Naive thymus-derived CD4-positive, alpha-beta T cell (primary cell): ENCODE measurements at places on chromosomes 6 and 20. TPM values are rescaled to one million over a fixed set of nuclear protein-coding genes. Genes with fewer than 3 reads are reported as not detected.

- H3K27ac ChIP-seq = peak overlapping the region; percentile 97
- peak overlapping the region; percentile 65 for H3K4me3 ChIP-seq
- H3K36me3 ChIP-seq = peaks cover 6% of the 10 kb centered on the region
- DNase-seq = peak; percentile 61
- H3K4me1 ChIP-seq = peaks cover 23% of the 10 kb centered on the region
- peaks cover 3% of the 10 kb centered on the region for H3K27me3 ChIP-seq
Observed at GRCh38 chr20:52974179-52974594, 2.0 kb downstream of the TSHZ2 start.

Gene SLC18B1
- 16.0 TPM for total RNA-seq

DNA sequence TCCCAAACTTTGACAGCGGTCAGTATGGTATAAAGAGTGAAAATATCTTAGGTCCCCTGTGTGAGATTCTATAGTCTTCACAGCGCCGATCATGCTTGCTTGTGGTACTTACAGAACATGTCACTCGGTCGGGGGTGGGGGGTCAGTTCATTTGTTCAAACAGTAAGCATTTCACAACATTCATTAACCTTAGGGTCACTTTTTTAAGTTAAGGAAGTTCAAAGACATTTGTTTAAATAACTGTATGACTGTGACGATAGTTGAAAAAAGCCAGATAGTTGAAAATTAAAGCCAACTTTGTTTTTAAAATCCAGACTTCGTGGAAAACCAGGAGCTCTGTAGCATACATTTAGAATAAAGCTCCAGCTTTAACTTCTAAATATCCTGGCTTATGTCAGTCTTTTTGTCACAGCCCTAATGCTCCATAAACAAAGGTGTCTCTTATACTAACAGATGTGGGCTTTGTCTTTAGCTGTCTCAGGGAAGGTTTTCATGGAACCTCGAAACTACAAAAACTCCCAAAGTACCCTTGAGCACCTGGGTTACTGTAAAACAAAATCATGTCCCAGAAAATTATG lies 57.9 kb upstream of the PHACTR2 start:
- H3K4me3 ChIP-seq = no peak overlapping the region
- H3K4me1 ChIP-seq = no peaks in the 10 kb centered on the region
- no peaks in the 10 kb centered on the region for H3K36me3 ChIP-seq

DNA sequence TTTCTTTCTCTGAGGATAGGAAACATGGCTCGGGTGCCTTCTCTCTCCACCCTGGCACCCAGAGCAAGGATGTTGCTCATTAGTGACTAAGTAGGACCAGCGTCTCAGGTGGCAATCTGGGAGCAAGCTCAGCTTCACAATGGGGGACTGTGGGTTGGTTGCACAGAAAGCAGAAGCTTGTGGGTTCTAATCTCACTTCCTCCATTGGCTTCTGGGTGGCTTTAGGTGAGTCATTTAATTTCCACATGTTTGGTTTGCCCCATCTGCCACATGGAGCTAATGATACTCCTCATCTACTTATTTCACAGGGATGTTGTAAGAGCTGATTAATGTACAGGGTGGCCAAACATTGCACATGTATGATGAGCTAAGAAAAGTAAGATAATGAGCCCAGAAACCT lies 54.8 kb upstream of the AKIRIN2 start:
- no peak overlapping the region for H3K4me3 ChIP-seq
- H3K27ac ChIP-seq = no peak overlapping the region
- DNase-seq = no peak
- H3K4me1 ChIP-seq = no peaks in the 10 kb centered on the region
- H3K27me3 ChIP-seq = no peaks in the 10 kb centered on the region

DNA sequence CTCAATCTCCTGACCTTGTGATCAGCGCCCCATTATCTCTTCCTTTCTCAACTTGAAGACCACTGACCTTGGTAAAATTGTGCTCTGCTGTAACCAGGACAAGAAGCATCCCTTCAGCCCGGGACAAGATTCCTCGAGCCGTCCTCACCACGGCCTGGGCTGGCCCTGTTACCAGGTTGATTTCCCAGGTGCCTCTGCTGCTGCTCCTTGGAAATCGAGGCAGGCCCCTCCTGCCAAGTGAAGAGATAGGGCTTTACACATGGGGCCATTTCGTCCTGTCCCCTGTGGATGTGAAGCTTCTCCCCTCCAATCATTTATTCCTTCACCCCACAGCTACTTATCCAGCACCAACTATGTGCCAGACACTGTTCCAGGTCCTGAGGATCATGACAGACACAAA lies 21.5 kb downstream of the RAB44 start:
- no peak overlapping the region for H3K4me3 ChIP-seq
- no peak overlapping the region for H3K27ac ChIP-seq
- H3K27me3 ChIP-seq = no peaks in the 10 kb centered on the region
- no peak for DNase-seq
- H3K36me3 ChIP-seq = no peaks in the 10 kb centered on the region

GRCh38 chr6:37491830-37492208 lies 7.9 kb downstream of the CCDC167 start:
- H3K36me3 ChIP-seq = no peaks in the 10 kb centered on the region
- peak overlapping the region; percentile 14 for H3K4me3 ChIP-seq
- peaks cover 48% of the 10 kb centered on the region for H3K4me1 ChIP-seq
- DNase-seq = no peak

Gene TMEM244
- total RNA-seq = not detected in 2 replicates

- H3K27me3 ChIP-seq = no peaks in the 10 kb centered on the region
- no peak for DNase-seq
- no peaks in the 10 kb centered on the region for H3K36me3 ChIP-seq
- H3K27ac ChIP-seq = no peak overlapping the region
- no peak overlapping the region for H3K4me3 ChIP-seq
- H3K4me1 ChIP-seq = no peaks in the 10 kb centered on the region
Observed at GRCh38 chr20:61299104-61299503, 47.0 kb downstream of the CDH4 start.

Gene MICB
- total RNA-seq = 12.6 TPM

Gene TBP
- total RNA-seq = 15.2 TPM

Gene LIME1
- 107 TPM for total RNA-seq

Gene ERVFRD-1
- not detected in 2 replicates for total RNA-seq

Gene SAMD5
- not detected for total RNA-seq

Gene TRAPPC3L
- not detected for total RNA-seq

Gene SMOC2
- total RNA-seq = not detected

- no peak for DNase-seq
- no peak overlapping the region for H3K4me3 ChIP-seq
- H3K27me3 ChIP-seq = no peaks in the 10 kb centered on the region
- no peaks in the 10 kb centered on the region for H3K4me1 ChIP-seq
- H3K27ac ChIP-seq = no peak overlapping the region
Observed at GRCh38 chr6:79605968-79606764, 25.0 kb upstream of the SH3BGRL2 start.

Gene SMLR1
- total RNA-seq = not detected

- no peaks in the 10 kb centered on the region for H3K27me3 ChIP-seq
- no peak overlapping the region for H3K27ac ChIP-seq
- H3K4me3 ChIP-seq = no peak overlapping the region
- no peaks in the 10 kb centered on the region for H3K36me3 ChIP-seq
Observed at GRCh38 chr6:100240798-100241197, 223.9 kb downstream of the SIM1 start.

Gene OOEP
- total RNA-seq = not detected

GRCh38 chr20:17610566-17611289 lies 40.9 kb downstream of the DSTN start:
- H3K4me3 ChIP-seq = peak overlapping the region; percentile 36
- H3K27ac ChIP-seq = peak overlapping the region; percentile 60
- no peak for DNase-seq
- H3K36me3 ChIP-seq = no peaks in the 10 kb centered on the region
- H3K4me1 ChIP-seq = peaks cover 40% of the 10 kb centered on the region
- H3K27me3 ChIP-seq = no peaks in the 10 kb centered on the region

Gene SLC22A2
- total RNA-seq = not detected in 2 replicates

GRCh38 chr20:39142407-39143096 lies 180.4 kb downstream of the DHX35 start:
- no peaks in the 10 kb centered on the region for H3K36me3 ChIP-seq
- H3K27ac ChIP-seq = no peak overlapping the region
- no peaks in the 10 kb centered on the region for H3K4me1 ChIP-seq
- DNase-seq = no peak

Gene MDFI
- total RNA-seq = not detected

- H3K4me1 ChIP-seq = no peaks in the 10 kb centered on the region
- no peak for DNase-seq
- H3K36me3 ChIP-seq = no peaks in the 10 kb centered on the region
Observed at GRCh38 chr6:111238464-111239119, 151.3 kb downstream of the SLC16A10 start.

DNA sequence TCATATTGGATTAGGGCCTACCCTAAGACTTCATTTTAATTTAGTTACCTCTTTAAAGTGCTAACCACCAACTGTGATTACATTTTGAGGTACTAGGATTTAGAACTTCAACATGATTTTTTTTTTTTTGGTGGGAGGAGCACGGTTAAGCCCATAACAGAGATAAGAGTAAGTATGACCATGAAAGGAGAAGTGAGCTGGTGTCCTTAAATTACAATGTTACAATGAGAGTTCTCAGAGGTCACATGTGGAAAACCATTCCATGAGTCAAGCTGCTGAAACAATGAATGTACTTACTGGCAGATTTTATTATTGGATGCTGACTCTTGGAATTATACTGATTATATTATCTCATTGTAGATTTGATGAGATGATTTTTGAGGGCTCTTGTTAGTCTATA lies 779.3 kb upstream of the CITED2 start:
- DNase-seq = no peak
- H3K27me3 ChIP-seq = no peaks in the 10 kb centered on the region

Gene MYMX
- total RNA-seq = not detected

DNA sequence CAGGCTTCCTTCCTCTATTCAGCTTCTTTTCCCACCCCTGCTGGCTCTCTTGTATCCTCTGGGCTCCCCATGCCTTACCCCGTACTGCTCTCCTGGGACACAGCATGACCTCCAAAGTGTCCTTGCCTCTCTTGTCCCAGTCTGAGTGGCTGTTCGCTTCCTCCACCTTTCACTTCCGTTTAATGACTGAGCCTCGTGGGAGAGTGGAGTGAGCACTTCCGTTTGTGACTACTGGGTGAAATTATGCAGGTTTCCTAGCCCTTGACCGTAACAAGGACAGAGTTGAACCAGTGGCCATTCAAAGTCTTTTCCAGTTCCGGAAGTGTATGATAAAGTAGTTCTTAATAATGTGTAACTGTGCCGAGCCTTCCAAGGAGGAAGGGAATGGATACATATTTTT lies 109.2 kb downstream of the ARID1B start:
- H3K4me3 ChIP-seq = no peak overlapping the region
- H3K27ac ChIP-seq = no peak overlapping the region
- H3K36me3 ChIP-seq = no peaks in the 10 kb centered on the region
- DNase-seq = no peak
- H3K4me1 ChIP-seq = peaks cover 41% of the 10 kb centered on the region

Gene LINC00237
- total RNA-seq = not detected

DNA sequence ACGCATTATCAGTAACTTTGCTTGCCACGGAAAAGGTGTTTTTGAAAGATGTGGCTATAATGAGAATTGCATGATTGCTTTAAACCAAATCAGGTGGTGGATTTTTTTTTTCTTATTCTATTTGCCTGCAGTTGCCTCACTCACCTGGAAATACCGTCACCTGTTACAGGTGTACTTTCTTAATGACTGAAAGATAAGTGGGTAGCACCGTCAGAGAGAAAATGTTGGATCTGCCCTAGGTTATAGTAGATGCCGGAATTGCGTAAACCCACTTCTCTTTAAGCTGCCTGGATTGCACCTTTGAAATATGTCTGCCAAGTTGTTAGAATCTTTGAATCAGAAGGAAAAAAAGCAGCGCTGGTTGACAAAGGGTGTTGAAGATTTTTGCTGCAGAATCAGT lies 68.5 kb downstream of the SH3BGRL2 start:
- no peaks in the 10 kb centered on the region for H3K27me3 ChIP-seq
- no peaks in the 10 kb centered on the region for H3K4me1 ChIP-seq
- no peak overlapping the region for H3K4me3 ChIP-seq
- H3K36me3 ChIP-seq = no peaks in the 10 kb centered on the region

DNA sequence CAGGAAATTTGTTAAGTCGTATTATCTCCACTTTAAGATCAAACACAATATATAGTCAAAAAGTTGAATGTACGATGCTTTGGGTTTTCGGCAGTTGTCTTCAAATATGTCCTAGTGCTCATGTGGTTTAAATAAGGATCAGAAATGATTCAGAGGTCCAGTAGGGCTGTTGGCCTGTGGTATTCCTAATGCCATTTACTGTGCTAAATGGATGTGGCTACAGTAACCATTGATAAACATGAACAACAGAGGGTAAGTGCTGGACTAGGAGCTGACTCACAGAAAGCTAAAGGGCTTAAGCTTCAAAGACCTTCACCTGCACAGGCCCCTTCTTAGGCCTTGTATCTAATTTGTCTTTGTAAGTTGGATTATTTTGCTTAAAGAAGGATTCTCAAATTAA lies 80.5 kb upstream of the TPD52L1 start:
- peaks cover 12% of the 10 kb centered on the region for H3K4me1 ChIP-seq
- no peak overlapping the region for H3K27ac ChIP-seq
- H3K36me3 ChIP-seq = no peaks in the 10 kb centered on the region
- H3K4me3 ChIP-seq = no peak overlapping the region
- H3K27me3 ChIP-seq = no peaks in the 10 kb centered on the region

Gene RPN2
- total RNA-seq = 221 and 222 TPM in 2 replicates

Gene GRM1
- total RNA-seq = not detected in 2 replicates

DNA sequence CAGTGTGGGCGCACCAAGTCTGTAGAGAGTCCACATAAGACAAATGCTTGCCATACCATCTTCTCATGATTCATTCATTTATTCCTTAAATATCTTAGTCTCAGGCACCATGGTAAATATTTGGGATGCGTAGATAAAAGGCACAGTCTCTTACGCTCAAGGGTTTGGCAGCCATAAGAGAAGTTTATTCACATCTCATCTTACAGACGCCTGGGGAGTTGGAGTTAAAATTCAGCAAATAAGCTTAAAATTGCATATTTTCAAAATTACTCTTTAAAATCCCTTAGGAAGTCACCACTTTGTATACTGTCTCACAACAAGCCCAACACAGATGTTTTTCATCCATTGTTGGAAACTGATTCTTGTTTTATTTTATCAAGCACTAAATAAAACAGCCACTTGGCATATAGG lies 363.3 kb downstream of the KIF16B start:
- no peaks in the 10 kb centered on the region for H3K27me3 ChIP-seq
- no peak overlapping the region for H3K27ac ChIP-seq
- H3K4me3 ChIP-seq = no peak overlapping the region
- no peaks in the 10 kb centered on the region for H3K4me1 ChIP-seq
- H3K36me3 ChIP-seq = no peaks in the 10 kb centered on the region
- DNase-seq = no peak

- no peaks in the 10 kb centered on the region for H3K36me3 ChIP-seq
- H3K27me3 ChIP-seq = no peaks in the 10 kb centered on the region
- H3K27ac ChIP-seq = no peak overlapping the region
Observed at GRCh38 chr6:145213614-145214013, 521.7 kb downstream of the EPM2A start.

Gene MEP1A
- not detected for total RNA-seq

Gene BANF2
- not detected in 2 replicates for total RNA-seq

Gene ASIP
- total RNA-seq = not detected

DNA sequence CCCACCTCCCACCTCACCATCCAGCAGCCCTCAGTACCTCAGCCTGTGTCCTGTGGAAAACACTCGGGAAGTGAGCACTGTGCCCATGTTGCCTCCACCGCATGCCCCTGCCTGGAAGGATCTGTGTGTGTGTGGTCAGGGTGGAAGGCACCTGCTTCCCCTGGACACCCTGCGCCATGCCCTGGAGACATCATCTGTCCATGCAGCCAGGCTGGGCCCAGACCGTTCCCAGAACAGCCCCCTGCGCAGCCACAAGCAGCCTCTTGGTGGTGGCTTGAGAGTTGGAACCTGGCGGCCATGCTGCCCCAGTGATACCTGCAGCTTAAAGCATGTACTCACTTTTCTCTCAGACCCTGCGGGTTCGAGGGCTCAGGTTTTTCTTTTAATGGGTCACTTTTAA lies 34.9 kb upstream of the SLC22A1 start:
- no peak overlapping the region for H3K27ac ChIP-seq
- H3K4me3 ChIP-seq = no peak overlapping the region
- peaks cover 48% of the 10 kb centered on the region for H3K36me3 ChIP-seq
- DNase-seq = no peak
